ENCODE measurements at places on chromosomes 7 and 10.
A peak's percentile ranks its signal among the peaks of the same experiment; 100 is the strongest.

DNA sequence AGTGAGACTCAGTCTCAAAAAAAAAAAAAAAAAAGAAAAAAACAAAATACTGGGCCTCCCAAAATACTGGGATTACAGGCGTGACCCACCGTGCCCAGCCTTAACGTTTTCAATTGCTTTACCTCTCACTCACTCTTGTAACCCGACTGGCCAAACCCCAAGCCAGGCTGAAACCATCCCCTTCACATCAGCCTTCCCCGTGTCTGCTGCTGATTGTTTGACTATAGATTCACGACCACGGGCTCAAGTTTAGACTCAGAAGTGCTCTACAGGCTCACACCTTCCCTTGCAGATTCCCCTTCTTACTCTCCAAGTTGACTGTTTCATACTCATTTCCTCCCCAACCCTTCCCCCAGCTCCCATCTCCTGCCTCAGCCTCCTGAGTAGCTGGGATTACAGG lies 22.3 kb downstream of the TYW1 start:
- H3K36me3 ChIP-seq: peaks cover 2% of the 10 kb centered on the region
- no peak overlapping the region for H3K4me3 ChIP-seq
- no peak overlapping the region for H3K27ac ChIP-seq
- H3K4me1 ChIP-seq: no peaks in the 10 kb centered on the region

- H3K4me3 ChIP-seq: no peak overlapping the region
- no peak for DNase-seq
- no peak overlapping the region for H3K27ac ChIP-seq
Observed at GRCh38 chr7:30866939-30867338, 44.7 kb upstream of the AQP1 start.

- DNase-seq: peak; percentile 7
- H3K36me3 ChIP-seq: no peaks in the 10 kb centered on the region
- no peaks in the 10 kb centered on the region for H3K27me3 ChIP-seq
- H3K27ac ChIP-seq: no peak overlapping the region
Observed at GRCh38 chr7:90455163-90456030, 14.0 kb upstream of the PTTG1IP2 start.

DNA sequence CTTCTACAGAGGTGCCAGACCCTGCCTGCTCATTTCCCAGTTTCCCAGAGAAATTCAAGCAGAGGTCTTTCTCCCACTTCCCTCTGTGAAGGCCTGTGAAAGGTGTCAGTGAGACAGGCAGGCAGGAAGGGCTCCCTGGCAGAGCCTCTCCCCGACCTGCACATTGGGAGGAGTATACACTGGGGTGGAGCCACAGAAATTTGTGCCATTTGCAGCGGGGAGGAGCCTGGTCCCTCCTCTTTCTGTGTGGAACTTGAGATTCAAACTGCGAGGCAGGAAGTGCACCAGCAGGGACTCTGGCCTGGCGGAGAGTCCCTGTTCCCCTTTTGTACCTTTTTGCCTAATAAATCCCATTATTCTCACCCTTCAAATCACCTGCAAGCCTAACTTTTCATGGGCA lies 54.6 kb upstream of the OPN4 start:
- no peak overlapping the region for H3K27ac ChIP-seq
- H3K4me1 ChIP-seq: peaks cover 3% of the 10 kb centered on the region
- H3K4me3 ChIP-seq: no peak overlapping the region
- H3K36me3 ChIP-seq: no peaks in the 10 kb centered on the region
- no peak for DNase-seq
- H3K27me3 ChIP-seq: no peaks in the 10 kb centered on the region

Measured in iPS DF 6.9 (cell line).